ENCODE measurements at places on chromosomes 2 and 18.

DNA sequence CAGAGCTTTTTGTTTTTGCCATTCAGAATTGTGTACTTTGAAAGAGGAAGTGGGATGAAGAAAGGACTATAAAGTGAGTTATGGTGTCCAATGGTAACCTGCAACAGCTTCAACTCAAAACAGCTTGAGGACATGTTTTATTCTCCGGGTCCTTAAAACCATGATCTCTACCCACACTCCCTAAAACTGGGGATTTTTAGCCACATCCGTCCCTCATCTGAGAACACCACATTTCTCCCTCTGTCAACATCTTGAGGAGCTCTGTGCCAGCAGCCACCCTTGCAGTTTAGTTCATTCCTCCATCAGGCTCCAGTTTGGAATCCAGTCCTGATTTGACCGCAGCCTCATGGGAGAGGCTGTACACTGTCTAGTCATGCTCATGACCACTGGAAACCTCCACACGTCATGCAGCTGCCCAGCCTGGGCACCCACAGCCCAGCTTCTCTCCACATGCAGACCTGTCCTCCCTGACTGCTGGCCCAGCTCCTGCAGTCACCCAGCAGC lies 62.6 kb downstream of the C18orf63 start:
- DNase-seq: no peak

DNA sequence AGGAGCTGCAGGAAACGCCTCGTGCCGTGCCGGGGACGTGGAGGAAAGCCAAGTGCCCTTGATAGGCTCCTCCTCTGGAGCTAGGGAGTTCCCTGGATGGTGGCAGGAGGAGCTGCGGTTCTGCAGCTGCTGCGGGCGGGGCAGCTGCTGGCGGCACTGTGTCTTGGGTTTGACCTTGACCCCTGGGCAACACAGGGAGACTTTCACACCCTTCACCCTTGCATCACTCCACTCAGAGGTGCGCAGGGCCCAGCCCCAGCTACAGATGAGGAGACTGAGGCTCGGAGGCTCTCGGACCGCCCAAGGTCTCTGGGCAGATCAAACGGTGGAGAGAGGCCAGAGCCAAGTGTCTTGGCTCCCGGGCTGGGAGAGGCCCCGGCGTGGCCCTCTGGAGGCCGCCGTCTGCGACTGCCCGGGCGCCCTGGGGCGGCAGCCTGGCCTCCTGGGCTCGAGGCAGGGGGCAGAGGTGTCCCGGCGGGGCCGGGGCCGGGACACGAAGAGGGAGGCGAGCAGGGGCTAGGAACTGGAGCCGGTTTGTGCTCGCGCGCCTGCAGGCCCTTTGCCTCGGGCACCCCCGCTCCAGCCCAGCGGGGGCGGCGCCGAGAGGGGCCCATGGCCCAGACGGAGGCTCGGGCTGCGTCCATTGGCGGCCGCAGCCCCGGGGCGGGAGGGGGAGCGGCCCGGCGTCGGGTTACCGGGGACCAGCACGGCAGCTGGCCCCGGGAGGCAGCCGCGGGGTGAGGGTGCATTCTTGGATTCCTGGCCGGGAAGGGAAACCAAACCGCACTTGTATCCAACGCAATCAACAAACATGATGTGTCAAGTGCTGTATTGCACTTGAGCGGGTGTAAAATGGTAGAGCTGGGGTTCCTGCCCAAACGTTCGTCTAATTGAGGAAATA lies 129.6 kb upstream of the SLC1A4 start:
- DNase-seq: peak; percentile 41

- DNase-seq: no peak
Observed at GRCh38 chr2:190465060-190465459, 56.9 kb downstream of the MFSD6 start.

DNA sequence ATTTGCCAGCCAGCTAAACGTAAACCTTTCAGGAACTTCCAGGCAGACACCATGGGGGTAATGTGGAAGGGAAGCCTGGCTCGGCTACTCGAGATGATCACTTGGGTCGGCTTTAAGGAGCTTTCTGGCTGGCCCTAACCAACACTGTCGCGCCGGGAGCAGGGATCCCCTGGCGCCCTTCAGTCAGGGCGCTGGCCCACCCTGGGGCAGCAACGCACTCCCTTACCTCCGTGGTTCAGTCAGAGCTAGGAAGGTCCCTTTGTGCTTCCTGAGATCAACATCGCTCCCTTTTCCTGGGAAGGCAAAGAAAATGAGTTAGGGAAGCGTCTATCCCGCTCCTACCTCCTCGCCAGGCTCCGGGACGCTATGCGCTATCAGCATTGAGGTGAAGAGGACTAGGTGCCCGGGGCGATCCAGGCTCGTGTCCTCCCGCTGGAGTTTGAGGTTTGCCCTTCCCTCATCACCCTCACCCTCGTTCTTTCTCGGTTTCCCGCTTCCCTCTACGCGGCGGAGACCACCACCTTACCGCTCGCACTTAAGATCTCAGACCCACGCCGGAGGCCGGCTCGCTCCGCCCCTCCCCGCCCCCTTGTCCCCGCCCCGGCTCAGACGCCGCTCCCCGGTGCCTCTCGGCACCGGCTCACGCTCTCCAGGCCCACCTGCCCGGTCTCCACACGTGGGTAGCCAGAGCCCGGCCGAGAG lies 449 bp upstream of the ATRAID start:
- peak; percentile 35 for DNase-seq

DNA sequence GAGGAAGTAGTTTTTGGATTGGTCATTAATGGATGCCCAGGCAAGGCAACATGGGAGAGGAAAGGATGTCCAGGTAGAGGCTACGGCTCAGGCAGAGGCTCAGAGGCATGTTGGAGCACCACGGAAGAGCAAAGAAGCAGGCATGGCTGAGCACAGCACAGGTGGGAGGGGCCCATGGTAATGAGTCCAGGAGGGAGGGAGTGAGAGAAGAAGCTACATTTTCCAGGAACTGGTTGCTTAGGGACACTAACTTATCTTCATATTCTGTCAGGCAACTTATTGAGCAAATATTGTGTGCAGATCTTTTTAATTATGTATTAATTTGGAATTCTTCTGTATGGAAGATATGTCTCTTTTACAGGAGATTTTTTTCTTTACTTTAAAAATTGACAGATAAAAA lies 42.2 kb downstream of the ARHGEF4 start:
- no peak for DNase-seq

DNA sequence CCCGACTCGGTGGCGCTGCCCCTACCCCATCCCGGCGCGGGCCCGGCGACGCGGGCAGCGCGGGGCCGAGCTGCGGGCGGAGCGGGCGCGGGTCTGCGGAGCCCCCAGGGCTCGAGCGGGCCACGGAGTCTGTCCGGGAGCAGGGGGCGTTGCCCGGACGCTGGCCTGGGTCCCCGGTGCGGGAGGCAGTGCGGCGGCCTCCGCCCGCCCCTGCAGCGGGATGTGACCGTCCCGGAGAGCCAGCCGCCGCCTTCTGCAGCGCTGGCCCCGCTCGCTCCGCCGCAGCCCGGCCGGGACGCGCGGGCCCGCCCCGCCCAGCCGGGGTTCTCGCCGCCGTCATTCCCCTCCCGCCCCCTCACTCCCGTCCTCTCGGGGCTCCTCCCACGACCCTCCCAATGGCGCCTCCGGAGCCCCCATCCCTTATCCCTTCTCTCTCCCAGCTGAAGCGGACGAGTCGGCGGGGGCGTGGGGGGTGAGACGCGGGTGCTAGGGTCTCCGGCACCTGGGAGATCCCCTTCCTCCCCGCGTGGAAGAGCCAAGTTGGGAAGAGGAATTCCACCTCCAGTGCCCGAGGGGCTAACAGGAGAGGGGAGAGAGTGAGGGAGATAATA lies at the start of gene FNDC4:
FNDC4 (minus strand) TSS at position 257 of the 611 bp plus-strand sequence. CDS start 521 bp downstream, outside the sequence.
- peak; percentile 38 for DNase-seq

- no peak for DNase-seq
Observed at GRCh38 chr2:71457923-71458322, 4.6 kb downstream of the DYSF start.

DNA sequence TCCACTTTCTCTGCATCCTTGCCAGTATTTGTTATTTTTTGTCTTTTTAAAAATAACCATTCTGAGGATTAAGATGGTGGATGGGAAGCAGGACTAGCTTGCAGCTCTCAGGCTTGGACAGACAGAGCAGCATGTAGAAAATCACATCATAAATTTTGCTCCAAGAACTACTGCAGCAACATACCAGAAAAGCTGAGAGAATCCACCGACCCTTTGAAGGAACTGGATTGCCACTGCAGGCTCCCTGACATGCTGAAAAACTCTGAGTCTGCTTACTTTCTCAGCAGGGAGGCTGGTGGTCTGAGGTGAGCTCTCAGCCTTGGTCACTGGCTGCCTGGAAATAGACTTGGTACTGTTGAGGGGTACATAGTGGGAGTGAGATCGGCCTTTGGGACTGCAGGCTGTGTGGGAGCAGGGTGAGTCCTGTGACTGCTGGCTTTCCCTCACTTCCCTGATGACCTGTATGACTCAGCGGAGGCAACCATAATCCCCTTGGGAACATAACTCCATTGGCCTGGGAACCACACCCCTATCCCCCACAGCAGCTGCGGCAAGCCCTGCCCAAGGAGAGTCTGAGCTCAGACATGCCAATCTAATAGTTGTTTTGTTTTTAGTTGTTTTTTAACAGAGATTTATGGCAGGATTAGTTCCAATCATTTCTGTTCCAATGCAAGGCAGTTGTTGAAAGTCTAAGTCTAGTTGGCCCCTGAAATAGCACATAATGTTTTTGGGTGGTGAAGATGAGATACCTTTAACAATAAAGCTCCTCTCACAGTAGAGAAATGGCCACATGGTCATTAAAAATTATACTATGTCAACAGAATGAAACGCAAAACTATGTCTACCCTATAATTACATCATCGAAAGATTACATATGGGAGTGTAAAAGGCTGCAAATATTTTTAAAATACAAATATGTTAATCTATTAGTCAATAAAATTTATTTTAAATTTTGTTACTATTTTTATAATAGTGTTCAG lies 414.2 kb upstream of the CHAC2 start:
- DNase-seq: no peak

DNA sequence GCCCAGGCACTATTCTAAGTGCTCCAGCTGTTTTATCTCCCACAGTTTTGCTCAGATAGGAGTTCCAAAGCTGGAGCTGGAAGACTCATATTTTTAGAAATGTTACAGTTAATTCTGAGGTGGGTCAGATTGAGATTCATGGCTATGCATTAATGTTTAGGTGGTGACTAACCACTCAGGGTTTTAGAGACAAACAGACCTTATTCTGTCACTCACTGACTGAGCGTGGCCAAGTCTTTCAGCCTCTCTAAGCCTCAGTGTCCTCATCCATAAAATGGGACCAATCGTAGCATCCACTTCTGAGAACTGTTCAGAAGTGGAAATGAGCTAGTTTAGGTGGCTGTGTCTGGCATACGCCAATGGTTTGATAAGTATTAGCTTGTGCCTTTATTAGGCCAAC lies 4.3 kb upstream of the CASP8 start:
- DNase-seq: no peak

DNA sequence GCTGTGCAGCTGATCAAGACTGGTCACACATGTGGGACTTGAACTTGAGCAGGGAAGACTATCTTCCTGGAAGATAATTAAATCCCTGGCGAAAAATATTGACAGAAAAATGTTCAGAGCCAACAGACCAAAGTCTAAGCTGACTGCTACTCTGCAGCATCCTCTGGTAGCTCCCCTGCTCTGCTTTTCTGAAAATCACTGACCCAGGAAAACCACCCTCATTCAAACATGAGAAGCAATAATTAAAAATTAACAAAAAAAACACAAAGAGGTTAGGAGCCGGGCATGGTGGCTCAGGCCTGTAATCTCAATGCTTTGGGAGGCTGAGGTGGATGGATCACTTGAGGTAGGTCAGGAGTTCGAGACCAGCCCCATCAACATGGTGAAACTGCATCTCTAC lies 151.9 kb downstream of the SCG2 start:
- no peak for DNase-seq

DNA sequence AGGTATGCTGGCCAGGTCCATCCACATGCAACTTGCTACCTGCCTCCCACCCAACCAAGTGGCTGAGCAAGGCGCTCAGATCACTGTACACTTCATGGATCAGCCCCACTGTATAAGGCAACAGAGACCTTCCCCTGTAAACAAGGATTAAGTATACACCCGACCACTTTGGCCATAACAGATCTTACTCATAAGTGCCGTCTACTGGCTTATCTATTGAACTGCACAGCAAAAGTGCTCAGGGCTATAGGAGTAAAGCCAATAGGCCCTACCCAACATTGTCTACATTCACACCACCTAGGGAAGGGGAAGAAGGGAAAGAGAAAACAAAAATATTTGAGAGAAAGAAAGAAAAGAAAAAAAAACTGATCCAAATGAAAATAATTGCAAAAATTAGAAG lies 663.9 kb upstream of the LRRTM1 start:
- DNase-seq: no peak

GRCh38 chr2:191625016-191625415 lies 52.9 kb upstream of the NABP1 start:
- no peak for DNase-seq

- DNase-seq: no peak
Observed at GRCh38 chr18:48572402-48573126, 33.7 kb downstream of the CTIF start.

DNA sequence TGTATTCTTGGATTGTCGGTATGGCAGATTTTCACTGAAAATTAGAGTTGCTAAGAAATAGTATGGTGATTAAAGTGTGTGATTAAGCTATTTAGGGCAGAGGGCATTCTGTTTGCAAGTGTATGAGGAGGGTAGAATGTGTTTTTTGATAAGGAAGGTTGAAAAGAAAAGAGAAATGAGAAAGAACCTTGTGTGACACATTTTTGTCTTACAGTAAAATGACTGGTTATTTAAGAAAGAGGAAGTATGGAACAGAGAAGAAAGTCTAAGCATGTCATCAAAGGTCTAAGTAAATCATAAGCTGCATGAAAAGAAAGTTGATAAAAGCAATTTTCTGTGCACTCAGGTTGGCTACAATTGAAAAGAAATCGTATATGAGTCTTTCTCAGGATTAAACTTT lies 5.2 kb upstream of the RSAD2 start:
- DNase-seq: no peak

DNA sequence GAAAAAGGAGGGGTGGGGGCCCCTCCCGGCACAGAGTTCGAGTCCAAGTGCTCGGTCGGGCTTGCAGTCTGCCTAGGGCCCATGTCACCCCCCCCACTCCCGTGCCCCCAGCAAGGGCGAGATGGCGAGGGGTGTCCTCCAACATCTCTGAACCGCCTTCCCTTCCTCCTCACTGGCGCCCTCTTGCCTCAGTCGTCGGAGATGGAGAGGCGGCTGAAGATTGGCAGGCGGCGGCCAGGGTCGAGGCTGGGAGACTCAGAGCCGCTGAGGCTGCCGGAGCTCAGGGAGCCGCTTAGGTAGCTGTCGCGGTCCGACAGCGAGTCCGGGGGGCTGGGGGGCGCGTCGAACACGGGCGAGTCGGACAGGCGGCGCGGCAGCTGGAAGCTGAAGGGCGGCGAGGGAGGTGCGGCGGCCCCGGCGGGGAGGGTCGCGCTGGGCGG lies 2.3 kb downstream of the ZFP36L2 start:
- peak; percentile 75 for DNase-seq

DNA sequence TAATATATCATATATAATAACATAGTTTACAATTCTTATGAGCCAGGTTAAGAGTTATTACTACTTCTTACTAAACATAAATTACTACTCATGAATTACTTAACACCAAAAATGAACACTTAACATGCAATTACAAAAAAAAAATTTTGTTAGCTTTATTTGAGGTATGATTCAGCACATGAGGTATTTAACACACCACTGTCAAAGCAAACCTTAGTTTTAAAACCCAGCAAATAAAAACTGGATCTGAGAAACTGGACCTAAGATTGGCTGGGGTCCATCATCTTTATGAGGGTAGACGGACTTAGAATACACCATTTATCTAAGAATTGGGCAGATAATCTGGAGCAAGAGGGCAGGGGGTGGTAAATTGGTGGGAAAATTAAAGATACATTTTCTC lies 81.8 kb upstream of the CREB1 start:
- no peak for DNase-seq

Measured in neural crest cell (in vitro differentiated cells).